ENCODE measurements at places on chromosomes 6 and 20.

- no peak for DNase-seq
Measured at GRCh38 chr20:48564982-48565539, 262.7 kb downstream of the PREX1 start.

GRCh38 chr6:150605333-150605732 is 5.6 kb downstream of the PLEKHG1 start:
- DNase-seq: no peak

- DNase-seq: no peak
Measured at GRCh38 chr6:168286116-168286515, 33.5 kb downstream of the DACT2 start.

GRCh38 chr20:51637241-51637640 is 94.7 kb upstream of the NFATC2 start:
- DNase-seq: no peak

DNA sequence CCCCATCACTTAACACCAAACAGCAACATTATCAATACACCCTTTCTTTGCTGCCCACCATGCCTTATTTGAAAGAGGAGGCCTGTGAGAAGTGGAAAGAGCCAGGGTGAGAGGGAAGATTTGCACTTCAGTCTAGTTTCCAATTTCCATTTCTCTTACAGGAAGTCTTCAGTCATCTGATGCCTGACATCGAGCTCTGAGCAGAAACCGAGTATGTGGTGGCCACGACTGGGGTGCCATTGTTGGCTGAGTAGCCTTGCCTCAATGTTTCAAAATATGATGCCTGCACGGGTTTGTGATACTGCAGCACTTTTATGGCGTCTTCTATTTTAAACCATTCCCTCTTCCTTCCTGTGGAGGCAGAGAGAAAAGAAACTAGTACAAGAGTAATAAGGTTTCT is 39.8 kb upstream of the SMIM29 start:
- no peak for DNase-seq

GRCh38 chr6:43772681-43773049 is 2.7 kb downstream of the VEGFA start:
- DNase-seq: no peak

- no peak for DNase-seq
Measured at GRCh38 chr20:17449031-17449430, 82.1 kb downstream of the BFSP1 start.

All from stimulated activated CD8-positive, alpha-beta memory T cell treated with anti-CD3 and anti-CD28 coated beads, Interleukin-2, amount 100 ng/mL, for 1 hour (primary cell).